ENCODE measurements at places on chromosomes 16 and 17. TPM values are rescaled to one million over a fixed set of nuclear protein-coding genes. Genes with fewer than 3 reads are reported as not detected.

The CARD14 gene
- total RNA-seq, result 3.1 TPM

The ETV4 gene
- total RNA-seq, result 5.1 TPM

The SPNS2 gene
- 45.1 TPM for total RNA-seq

The MYLK3 gene
- under 0.01 TPM for total RNA-seq

The ABCA9 gene
- not detected for total RNA-seq

The CCT6B gene
- total RNA-seq, result 0.72 TPM
